ENCODE measurements at places on chromosomes 7 and 10.

DNA sequence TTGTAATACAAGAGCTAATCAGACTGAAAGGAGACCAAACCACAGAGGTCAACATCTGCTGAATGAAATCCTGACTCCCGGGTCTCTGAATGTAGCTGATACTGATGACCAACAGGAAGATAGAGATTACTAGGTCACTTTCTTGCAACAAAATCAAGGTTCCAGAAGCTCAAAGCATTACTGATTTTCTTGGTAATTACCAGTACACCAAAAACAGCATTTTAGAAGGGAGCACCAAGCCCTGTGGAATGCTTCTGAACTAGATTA is 177.7 kb downstream of the SLC25A13 start:
- DNase-seq, result no peak

DNA sequence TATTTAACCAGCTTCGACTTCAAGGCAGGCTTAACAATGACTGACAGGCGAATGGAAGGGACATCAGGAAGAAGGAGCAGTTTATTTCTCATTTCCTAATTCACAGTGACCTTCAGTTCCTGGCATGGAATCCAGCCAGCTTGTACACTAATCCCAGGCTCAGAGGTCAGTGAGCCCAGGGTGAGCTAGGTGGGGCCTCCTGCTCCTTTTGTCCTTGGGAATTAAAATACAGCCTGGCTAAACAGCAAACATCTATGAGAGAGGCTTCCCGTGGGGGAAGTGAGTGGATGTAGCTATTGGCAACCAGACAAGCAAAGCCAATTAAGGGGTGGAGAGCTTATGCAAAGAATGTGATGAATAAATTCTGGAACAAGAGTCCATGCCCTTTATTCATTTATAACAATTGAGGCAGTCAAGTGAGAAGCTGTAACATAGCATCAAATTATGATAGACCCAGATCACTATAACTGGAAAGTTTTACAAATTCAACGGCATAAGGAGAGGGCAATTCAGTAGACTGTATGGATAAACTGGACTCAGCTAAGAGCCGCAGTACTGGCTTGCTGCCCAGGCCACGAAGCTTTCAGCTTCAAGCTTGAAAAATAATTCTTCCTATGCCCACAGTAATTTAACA is 57.1 kb downstream of the STK17A start:
- no peak for DNase-seq

DNA sequence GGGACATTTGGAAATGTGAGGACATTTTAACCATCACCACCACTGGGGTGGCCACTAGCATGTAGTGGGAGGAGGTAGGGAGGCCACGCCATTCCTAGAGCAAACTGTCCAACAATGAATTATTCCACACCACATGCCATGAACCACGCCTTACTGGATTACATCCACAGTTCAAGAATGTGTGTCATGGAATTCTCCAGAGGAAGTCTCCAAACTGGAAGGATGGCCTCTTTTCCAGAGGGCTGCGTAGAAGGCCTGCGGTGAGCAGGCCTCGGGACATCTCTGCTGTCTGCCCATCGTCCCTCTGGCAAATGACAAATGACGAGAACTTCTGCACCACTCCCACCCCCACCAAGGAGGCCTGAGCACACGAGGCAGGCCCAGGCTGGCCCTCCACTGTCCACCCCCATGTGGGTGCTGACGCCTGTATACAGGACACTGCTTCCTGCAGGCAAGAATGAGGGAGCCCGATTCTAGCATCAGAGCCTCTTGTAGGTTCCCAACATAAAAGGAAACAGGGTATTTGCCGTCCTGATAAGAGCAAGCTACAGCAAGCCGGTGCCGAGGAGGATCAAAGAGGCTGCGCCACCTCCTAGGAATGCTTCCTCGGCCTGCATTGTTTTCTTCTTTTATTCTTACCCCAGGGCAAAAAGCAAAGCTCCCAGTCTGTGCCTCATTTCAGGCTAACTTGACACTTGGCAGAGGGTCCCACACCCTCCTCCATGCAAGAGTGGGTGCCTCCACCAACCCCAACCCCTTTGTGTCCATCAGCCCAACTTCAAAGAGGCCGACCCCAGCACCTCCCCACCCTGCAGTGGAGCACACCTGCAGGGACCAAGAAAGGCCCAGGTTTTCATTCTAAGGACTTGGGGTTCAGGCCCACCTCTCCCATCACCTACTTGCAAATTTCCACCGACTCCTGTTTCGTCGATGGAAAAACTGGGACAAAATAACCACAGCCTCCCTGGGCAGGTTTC is 23.9 kb downstream of the TNS3 start:
- no peak for DNase-seq

- no peak for DNase-seq
These were observed 592.3 kb upstream of the GALNT17 start for GRCh38 chr7:70539617-70540016.

GRCh38 chr7:71784180-71784579 is 628.0 kb downstream of the CALN1 start:
- no peak for DNase-seq

GRCh38 chr10:129416956-129417765 is 49.9 kb upstream of the MGMT start:
- DNase-seq, result no peak

DNA sequence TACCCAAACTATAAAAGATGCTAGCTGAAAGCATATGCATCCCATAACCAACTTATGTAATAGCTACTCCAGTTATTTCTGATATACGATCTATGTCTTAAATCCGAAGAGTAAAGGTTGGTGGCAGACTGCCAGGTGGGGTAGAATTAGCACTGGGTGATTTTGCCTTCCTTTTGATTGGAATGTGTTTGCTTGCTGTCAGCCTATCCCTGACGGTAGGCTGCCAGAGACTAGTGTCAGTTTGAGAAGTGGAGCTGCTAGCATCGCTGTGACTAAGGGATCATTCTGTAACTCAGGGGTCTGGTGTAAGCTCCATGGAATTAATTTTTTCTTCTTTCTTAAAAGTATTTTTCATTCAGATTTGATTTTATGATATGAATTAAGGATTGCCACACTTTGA is 9.5 kb upstream of the SEM1 start:
- DNase-seq, result no peak

DNA sequence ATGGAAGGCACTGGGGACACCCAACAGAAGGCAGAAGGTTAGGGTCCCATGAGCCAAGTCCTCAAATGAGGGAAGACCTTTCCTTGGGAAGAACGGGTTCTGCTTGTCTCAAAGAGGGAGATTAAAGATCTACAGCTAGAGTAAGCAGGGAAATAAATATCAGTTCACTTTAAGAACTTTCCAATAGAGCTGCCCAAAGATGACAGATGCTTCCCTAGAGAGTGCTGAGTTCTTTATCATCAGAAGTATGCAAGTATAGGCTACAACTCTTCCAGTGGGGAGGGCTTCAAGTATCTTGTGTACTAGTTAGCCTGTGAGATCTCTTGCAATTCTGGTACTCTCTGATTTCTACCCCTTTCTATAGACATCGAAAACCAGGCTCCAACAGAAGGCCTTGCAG is 39.4 kb downstream of the EMX2 start:
- no peak for DNase-seq

DNA sequence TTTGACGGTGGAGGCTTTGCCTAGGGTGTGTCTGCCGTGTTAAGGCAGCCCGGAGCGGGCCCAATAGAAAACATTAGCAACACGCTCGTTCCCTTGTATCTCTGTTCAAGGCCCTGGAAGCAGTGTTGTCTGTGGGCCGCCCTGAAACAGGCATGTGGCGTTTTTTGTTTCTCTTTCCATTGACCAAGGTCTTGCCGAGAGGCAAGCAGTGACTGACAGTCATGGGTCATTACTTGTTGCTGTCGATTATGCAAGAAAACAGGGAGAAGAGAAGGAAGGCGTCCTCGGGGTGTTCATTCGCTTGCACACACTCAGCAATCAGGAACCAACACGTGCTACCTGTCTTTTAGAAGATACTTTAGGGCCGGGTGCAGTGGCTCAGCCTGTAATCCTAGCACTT is 92.5 kb downstream of the EZH2 start:
- no peak for DNase-seq

DNA sequence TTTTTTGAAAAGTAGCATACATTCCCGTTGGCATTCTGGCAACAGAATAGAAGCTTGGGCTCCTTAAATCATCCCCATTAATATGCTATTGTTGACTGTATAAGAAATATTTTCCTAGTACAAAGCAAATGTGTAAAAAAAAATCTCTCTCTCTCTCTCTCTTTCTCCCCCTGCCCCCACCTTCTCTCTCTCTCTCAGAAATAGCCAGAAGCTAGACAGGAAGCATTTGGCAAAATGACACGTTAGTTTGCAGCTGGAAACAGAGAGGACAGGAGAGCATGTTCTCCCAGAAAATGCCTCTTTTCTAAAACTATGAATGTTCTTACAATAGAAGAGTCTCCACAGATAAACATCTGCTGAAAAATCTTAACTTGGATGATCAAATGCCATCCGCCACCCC is 59.6 kb upstream of the AKR1E2 start:
- DNase-seq, result no peak

- no peak for DNase-seq
These were observed 37.4 kb upstream of the CDK6 start for GRCh38 chr7:92873776-92874175.

DNA sequence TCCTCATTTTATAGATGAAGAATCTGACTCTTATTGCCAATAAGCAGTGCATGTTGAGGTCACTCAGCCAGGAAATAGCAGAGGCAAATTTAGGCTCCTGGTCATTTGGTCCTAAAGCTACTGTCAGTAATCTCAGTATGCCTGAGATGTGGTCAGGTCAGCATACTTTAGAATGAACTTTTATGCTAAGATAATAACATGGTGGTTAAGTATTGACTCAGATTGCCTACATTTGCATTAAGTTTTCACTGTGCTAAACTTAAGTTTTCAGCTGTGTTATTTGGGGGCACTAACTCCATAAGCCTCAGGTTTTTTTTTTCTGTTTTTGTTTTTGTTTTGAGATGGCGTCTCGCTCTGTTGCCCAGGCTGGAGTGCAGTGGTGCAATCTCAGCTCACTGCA is 35.9 kb upstream of the CCSER2 start:
- no peak for DNase-seq

GRCh38 chr7:78448911-78449310 is 650.3 kb downstream of the PHTF2 start:
- no peak for DNase-seq

DNA sequence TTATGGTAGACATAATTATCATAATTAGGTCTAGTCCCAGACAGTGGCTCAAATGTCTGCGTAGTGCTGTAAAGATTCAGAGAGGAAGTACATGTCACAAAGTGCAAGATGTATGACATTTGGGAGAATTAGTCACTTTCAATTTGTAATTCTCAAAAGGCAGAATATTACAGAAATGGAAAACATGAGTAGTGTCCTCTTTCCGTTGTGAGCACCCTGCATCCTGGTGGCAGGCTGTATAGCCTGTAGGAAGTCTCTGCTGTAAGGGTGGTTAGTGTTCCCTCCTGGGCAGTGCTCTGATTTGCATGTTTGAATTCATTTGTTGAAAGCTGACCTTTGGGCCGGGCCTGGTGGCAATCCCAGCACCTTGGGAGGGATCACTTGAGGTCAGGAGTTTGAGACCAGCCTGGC is 17.0 kb downstream of the CDK14 start:
- no peak for DNase-seq

DNA sequence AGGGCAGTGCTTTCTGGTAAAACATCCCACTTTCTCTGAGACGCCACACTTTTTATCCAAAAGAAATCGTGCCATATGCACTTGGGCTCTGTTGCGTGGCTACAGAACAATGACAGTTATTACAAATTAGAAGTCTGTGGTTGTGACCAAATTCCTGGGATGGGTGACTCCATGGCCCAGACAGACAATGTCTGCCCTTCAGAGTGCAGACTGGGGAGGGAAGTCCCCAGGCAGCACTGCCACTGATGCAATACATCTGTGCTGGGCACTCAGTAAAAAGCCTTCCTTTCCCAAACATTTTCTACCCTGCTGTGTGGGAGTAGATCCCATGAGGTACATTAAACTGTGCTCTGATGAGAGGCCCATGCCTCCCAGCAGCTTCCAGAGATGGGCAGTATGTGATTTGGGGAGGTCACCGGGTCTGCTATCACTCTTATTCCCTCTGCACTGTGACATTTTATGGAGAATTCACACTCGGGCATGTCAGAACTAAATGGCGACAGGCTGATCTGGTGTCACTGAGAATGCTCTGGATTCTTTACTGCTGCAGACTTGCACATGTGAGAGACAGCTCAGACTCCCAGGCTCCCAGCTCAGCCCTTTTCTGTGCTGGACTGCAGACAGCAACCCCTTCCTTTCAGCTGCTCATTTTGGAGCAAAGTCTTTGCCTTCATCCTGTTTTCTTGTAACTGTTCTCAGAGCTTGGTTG is 243.5 kb upstream of the ZNF32 start:
- DNase-seq, result no peak

- no peak for DNase-seq
These were observed 173.8 kb upstream of the HABP2 start for GRCh38 chr10:113379091-113379490.

GRCh38 chr7:37590824-37591223 is 92.7 kb upstream of the GPR141 start:
- DNase-seq, result no peak

DNA sequence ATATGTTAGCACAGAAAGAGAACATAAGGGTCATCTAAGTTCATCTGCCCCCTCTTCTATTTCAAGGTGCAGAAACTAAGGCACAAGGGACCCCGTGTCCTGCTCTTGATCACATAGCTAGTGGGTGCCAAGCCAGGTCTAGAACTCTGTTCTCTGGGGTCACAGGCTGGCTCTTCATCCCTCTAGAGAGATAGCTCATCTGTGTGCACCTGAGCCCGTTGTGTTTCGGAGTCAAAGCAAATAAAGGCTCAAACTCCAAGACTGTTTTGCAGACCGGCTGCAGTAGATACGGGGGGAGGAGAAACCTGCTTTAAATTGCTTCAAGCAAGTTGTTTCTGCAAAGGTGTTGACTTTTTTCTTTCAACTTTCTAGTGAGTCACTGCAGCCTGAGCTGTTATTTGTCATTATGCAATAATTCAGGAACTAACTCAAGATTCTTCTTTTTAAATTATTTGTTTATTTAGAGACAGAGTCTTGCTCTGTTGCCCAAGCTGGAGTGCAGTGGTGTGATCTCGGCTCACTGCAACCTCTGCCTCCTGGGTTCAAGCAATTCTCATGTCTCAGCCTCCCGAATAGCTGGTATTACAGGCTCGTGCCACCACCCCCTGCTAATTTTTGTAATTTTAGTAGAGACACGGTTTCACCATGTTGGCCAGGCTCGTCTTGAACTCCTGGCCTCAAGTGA is 6.5 kb downstream of the BLVRA start:
- DNase-seq, result no peak

GRCh38 chr10:42149722-42150427 is 488.5 kb downstream of the ZNF33B start:
- DNase-seq, result no peak

- DNase-seq, result no peak
These were observed 40.6 kb downstream of the SYPL1 start for GRCh38 chr7:106071356-106071998.

GRCh38 chr7:76049295-76049694 is 1.4 kb downstream of the MDH2 start:
- no peak for DNase-seq

DNA sequence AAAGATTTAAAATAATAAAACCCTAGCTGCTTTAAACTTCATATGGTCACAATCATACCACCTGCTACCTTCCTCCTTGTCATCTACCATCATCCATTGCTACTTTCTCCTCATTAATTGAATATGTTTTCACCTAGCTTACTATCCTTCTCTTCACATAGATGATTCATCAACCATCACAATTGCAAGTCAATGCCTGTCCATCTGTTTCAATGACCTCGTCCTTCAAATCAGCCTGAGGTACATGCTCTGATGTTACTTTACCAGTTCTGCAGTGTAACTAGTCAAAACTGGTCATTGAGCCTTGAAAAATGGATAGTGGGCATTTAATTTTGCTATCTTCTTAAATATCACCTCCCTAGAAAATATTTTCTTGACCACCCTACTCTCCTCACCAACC is 164.7 kb downstream of the SEMA3E start:
- no peak for DNase-seq
